ENCODE measurements at places on chromosomes 3 and 15.

DNA sequence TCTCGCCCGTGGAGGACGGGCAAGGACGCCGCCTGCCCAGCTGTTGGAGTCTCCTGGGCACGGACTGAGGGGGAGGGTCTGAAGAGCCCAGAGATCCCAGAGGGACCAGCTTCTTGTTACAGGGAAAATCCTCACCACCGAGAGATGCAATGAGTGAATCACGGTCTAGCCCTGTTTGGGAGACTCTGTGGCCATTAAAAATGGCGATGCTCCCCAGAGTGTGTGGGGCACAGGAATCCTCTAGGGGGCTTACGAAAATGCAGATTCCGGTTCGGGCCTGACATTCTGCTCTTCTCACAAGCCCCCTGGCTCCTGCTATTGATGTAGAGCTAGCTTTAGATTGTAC, 35.5 kb upstream of the EPHB3 start:
- no peak for DNase-seq

- DNase-seq: no peak
Observed at GRCh38 chr3:15899388-15899787, 101.6 kb upstream of the ANKRD28 start.

DNA sequence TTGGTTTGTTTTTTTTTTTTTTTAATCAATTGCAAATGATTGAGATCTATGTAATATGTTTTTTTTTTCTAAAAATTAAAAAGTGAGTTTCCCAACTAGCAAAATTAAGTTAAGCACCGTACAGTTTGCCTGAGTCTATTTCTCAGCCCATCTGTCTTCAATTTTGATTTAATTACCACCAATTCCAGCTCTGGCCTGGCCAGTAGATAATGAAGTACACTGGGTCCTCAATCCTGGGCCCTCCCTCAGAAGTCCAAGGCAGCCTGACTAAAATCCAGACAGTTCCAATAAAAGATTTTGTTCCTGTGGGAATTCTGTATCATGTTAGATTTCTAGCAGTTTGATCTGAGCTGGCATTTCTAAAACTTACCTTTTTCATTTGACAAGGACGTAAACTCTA, 887.2 kb downstream of the NAALADL2 start:
- DNase-seq: no peak

- DNase-seq: no peak
Observed at GRCh38 chr3:129535075-129535474, 6.6 kb downstream of the RHO start.

- no peak for DNase-seq
Observed at GRCh38 chr3:148214705-148215104, 483.0 kb upstream of the AGTR1 start.

GRCh38 chr3:164737174-164737573, 341.1 kb downstream of the SI start:
- DNase-seq: no peak

DNA sequence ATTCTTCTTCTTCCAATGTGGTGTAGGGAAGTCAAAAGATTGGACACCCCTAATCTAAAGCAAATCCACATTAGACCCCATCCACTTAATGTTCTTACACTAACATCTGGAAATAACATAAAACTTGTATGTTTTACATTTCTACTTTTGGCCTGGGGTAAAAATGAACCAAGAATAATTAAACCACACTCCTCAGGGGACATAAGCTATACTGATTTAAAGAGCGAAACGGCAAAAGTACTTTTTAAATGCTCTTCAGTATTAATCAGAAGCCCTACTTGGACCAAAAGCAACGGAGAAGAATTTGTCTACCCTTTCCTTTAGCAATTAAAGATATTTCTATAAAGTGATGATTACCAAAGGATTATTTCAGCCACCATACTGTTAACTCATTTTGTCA, 123.9 kb downstream of the TMCC1 start:
- no peak for DNase-seq

DNA sequence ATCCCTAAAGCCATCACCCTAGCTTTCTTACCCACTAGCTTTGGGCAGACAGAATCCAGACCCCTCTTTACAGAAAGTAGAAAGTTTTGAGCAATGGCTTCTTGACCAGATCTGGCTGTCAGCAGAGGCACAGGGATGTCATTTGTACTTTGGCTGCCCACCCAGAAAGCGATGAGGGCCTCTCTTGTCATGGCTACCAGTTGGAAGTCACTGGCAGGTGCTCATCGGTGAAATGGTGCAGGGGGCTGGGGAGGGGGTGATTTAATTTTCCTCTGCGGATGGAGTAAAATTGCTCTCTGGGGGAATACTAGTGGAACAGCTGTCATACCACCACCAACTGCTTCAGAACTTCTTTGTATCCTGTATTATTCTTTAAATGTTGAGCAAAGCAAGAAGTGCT, 393.7 kb downstream of the LSAMP start:
- no peak for DNase-seq

GRCh38 chr3:17840651-17841050, 98.2 kb upstream of the TBC1D5 start:
- peak; percentile 45 for DNase-seq

GRCh38 chr3:171099911-171100310, 73.4 kb upstream of the SLC2A2 start:
- DNase-seq: no peak

GRCh38 chr15:72313448-72313840, 6.5 kb downstream of the CELF6 start:
- DNase-seq: no peak

- peak; percentile 61 for DNase-seq
Observed at GRCh38 chr3:127457094-127457475, 133.4 kb downstream of the TPRA1 start.

- DNase-seq: no peak
Observed at GRCh38 chr15:66503780-66504562, 684 bp downstream of the RPL4 start.

DNA sequence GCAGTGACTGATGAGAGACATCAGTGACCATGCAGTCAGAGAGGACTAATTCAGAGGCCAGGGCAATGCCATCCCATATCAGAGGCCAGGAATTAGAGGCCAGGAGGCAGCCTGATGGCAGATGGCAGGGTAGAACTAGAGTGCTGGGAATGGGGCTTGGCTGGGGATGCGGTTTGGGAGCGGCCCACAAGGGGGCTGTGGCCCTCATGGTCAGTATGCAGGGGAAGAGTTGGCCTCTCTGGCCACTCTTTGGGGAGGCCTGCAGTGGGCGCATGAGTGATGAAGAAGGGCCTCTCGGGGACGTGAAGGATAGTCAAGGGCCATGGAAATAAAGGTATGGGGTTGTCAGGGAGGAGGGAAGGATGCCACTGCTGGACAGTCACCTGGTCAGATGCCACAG, 101.7 kb downstream of the EEFSEC start:
- DNase-seq: no peak

GRCh38 chr3:138625707-138626365, 17.3 kb downstream of the FAIM start:
- no peak for DNase-seq

DNA sequence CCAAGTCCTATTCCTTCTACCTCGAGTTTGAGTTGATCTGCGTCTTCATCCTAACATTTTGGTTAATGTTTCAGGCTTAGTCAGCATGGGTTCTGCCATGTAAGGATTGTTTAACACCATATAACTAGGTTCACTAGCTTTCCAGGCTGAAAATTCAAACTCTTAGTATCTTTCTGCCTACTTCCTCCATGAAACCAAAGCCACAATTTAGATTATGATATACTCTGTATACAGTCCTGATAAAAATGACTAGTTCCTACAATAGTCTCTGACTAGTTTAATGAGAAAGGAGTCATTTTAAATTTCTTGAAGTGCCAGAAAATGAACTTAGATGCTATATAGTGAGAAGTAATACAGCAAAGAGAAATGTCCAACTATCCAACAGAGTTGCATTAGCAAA, 6.6 kb upstream of the BTLA start:
- peak; percentile 43 for DNase-seq

GRCh38 chr15:63043335-63044076, 959 bp downstream of the TPM1 start:
- DNase-seq: peak; percentile 62

GRCh38 chr3:38017445-38018295, 11.8 kb downstream of the PLCD1 start:
- DNase-seq: no peak

GRCh38 chr3:7456386-7456785, 595.5 kb downstream of the GRM7 start:
- DNase-seq: no peak

DNA sequence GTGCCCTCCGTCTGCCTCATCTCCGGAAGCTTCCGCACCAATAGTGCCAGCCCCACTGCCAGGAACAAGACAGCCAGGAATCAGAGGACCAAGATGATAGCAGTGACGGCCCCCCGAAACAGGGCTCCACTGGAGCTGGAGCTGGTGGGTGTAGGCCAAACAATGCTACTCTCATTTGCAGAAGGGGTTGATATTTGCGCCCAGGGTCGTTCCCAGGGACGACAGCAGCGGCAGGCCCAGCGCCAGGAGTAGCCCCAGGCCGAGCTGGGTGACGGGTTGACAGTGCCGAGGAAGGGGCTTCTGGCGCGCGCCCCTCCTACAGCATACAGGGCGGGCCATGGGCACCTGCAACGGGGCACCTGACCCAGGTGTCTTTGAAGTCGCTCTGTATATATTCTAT, 301.4 kb downstream of the CNTN6 start:
- no peak for DNase-seq

DNA sequence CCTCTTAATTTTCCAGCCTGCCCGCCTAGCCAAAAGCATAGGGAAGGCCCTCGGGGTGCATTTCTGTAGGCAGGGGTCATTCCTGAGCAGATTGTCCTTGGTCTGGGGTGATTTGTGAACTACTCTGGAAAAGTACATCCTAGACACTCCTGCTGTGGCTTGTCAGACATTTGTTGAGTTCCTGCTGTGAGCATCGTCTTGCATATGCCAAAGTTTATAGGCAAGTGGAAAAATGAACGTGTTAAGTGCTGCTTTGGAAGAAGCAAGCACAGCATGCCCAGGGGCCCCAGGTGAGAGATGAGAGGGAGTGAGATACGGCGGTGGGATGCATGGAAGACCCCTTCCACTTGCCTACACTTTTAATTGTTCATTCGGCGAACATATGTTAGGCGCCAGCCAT, 237.7 kb upstream of the ST8SIA2 start:
- DNase-seq: no peak

DNA sequence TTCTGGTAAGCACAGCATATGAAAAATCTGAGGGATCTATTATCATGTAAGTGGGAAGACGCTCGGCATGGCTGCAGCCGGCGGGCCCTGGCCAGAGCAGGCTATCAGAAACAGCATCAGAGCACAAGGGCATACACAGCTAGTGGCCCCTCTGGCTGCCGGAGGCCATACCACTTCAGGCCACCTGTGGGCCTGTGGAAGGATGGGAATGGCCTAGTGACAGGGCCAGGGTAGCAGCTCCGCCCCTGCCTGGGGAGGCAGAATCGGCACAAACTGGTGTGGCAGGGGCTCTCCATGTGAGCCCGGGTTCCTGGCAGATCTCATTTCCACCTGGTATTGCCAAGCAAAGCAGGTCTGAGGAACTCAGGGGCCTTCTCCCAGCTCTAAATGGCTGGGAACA, 46.4 kb downstream of the SH3BP5 start:
- no peak for DNase-seq

GRCh38 chr3:161549261-161549660, 52.7 kb downstream of the OTOL1 start:
- DNase-seq: no peak

GRCh38 chr3:136093771-136094170, 102.4 kb downstream of the MSL2 start:
- DNase-seq: no peak

DNA sequence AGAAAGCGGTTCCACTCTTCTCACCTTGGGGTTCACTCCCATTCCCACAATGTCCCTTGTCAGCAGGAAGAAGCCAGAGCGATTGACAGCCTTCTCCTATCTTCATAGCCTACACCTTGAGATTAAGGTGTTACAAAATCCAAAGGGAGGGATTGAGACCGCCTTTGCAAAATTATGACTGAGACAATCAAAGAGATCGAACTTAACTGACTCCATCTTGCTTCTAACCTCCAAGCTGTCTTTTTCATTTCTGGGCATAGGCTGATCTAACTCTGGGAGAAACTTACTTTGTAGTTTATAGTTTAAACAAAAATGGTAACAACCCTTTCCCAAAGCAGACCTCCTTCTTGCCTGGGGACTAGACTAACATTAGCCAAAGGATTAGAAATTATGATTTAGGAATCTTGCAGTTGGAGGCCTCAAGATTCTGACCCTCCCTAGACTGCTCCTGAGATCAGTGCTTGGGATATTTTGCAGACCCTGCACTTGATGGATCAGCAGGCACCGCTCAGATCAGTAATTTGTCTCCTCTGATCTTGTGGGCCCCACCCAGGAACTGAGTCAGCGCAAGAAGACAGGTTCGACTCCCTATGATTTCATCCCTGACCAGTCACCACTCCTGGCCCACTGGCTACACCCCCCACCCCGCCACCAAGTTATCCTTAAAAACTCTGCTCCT, 40.0 kb downstream of the PAQR5 start:
- no peak for DNase-seq

DNA sequence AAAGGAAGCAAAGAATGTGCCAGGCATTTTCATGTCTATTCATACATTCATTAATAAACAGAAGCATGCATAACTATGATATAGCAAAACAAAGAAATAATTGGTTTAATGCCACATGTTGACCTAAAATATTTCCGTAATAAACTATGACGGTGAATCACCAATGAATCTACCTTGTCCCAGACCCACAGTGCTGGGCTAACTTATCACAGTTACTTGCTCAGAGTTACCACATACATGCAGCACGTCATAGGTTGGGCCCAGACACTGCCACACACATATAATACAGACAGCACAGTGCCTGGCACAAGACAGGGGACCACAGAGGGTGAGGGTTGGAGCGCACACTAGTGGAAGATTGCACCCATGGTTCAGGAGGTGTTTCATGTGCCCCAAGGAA, 86.9 kb downstream of the ATP1B3 start:
- no peak for DNase-seq

DNA sequence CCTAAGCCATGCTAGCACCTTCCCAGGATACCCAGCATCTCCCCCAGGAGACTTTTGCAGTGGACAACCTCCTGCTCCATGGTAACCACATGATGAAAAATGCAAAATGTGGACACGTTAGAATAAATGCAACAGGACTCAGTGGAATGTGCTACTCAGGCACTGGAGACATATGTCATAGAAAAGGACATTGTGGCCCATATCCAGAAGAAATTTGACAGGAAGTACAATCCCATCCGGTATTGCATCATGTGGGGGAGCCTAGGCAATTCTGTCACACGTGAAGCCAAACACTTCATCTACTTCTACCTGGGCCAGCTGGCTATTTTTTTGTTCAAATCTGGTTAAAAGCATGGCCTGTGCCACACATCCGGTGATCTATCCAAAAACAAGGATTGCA, 227.2 kb upstream of the GPR149 start:
- DNase-seq: no peak

DNA sequence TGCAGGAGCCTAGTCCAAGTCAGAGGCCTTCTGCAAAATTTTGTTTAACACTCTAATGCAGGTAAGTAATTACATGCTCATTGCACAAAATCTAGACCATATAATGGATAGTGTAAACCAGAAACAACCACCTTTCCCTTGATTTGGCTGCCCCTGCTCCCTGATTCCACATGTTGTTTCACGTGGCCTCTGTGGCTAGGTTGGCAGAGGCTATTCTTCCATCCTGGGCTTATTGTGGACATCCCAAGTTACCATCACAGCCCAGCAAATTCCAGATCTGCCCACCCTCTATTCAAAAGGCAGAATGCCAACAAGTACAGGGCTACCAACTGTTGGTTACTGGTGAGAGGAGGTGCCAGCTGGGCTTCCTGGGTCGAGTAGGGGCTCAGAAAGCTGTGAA, 794.5 kb upstream of the GRM7 start:
- DNase-seq: no peak

All from activated CD4-positive, alpha-beta T cell treated with anti-CD3 and anti-CD28 coated beads, Interleukin-2, amount 10 ng/mL, durations not matched to agents 24 days and 14 days (primary cell).